ENCODE measurements at places on chromosomes 12 and 14.

DNA sequence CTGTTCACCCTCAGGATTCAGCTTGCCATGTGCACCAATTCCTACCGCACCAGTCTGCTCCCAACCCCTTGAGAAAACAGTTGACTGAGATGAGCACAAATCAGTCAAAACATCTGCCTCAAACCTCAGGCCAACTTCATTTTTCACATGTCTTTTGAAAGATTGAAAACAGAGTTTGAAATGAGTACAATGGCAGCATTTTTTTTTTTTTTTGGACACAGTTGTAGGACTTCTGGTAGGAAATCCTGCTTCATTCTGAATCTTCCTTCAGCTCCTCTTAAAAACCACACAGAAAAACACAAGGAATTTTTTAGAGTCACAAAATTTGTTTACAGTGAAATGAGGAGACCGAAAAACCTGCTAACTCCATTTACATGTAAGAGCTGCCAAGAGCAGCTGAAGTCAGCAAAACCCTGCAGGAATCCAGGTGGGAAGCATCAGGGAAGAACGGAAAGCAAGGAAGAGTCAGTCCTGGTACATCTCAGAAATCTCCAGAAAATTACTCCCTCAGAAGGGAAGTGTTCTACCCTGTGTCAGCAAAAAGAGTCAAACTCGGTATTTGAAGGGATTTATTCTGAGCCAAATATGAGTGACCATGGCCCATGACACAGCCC lies 100.3 kb upstream of the TMTC1 start:
- no peak for DNase-seq

GRCh38 chr14:74080820-74081460 lies 3.3 kb downstream of the ALDH6A1 start:
- no peak for DNase-seq

DNA sequence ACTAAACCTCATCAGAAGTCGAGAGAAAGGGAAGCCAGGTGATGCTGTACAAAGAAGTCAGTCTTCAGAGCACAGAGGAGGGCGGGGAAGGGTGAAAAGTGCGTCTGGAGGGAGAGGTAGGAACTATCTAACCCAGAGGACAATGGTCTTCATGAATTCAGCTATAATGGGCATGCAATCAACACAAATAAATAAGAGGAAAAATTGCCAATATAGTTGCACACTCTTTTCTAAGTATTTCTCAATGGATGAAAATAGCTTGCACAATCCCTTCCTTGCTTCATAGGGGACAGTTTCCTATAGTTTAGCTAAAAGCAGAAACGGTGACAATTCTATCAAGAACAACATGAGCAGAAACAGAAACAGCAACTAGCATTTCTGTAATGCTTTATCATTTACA lies 931.2 kb downstream of the AACS start:
- no peak for DNase-seq

- no peak for DNase-seq
Measured at GRCh38 chr14:49900973-49901372, 8.1 kb downstream of the ARF6 start.

- no peak for DNase-seq
Measured at GRCh38 chr14:27390155-27390554, 792.3 kb upstream of the NOVA1 start.

GRCh38 chr12:44976246-44976645 lies 74.7 kb downstream of the DBX2 start:
- no peak for DNase-seq

DNA sequence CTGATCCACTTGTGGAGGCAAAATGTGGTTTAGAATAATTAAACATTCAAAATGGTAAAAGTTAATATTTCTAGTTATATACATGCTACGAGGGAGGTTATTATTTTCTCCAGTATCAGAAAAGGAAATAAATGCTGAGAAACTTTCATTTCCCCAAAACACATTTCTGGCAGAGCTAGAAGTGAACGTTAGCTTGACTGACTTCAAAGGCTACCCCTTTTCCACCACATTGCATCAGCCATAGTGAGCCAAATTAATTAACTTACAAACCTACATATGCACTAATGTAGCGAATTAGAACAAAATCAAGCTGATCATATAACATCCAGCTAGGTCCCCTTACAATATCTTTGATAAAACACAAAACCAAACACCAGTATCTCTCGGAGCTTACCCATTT lies 49.3 kb upstream of the RERGL start:
- no peak for DNase-seq

DNA sequence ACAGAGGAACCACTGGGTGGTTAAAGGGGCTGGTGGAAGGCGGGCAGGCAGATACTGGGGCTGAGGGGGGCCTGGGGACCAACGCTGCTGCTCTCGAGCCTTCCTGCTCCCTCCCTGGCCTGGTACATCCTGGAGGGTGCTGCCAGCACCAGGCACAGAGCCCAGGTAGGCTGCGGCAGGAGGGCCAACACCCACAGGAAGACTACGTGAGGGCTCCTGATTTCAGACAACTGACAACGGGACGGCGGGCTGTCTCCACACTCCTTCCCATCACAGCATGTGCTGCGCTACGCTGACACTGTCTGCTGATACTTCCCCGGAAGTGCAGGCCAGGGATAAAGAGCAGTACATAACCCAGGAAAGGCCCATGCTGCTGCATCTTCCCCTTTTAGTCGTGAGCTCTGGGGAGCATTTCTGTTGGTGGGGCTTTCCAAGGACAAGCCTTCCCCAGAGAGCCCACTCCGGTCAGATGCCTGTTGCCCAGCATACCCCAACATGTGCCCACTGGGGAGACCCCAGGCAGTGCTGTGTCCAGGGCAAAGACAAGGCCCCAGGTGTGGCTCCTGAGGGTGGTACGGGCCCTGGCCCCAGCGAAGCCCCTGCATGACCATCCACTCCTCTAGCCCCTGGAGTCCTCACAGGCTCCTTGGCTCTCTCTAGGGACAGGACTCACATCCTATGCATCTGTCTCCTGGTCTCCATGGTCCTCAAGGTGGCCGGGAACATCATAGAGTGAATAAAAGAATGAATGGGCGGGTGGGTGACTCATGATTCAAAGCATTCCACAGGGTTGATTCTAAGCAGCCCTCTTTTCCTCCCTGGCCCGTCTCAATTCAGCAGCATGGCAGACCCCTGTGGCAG lies 38.0 kb downstream of the CHGA start:
- no peak for DNase-seq

DNA sequence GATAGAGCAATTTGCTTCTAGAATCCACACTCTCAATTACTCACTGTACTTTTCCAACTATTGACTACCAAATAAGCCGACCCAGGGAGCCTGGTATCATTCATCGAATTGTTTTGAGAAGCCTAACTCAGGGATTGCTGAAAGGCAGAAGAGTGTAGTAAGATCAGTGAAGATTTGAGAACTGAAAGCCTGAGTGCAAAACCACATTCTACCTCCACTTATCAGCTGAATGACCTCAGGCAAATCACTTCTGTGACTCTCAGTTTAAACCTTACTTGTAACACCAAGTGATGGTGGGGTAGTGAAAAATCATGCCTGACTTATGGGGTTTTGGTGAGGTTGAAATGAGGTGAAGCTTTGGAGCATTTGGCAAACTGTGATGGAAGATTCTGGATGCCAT lies 126.1 kb upstream of the MAX start:
- DNase-seq: no peak

DNA sequence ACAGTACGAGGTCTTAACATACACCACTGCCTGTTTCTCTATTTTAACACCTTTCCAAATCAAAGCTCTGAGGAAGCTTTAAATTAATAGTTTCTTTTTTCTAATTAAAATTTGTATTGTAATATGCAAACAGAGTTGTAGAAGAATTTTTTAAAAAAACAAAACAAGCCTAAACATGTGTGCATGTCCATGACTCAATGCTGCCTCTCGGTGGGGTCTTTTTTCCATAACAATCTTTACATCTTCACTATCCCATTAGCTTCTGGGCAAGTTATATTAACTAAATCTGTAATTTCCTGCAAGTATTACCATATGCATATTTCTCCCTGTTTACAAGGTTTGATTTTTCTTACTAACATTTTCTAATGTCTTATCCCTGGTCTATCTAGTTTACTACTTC lies 143.9 kb upstream of the NAV3 start:
- DNase-seq: no peak

- no peak for DNase-seq
Measured at GRCh38 chr12:30000401-30000800, 216.7 kb upstream of the TMTC1 start.

- DNase-seq: peak; percentile 73
Measured at GRCh38 chr14:88992011-88992410, 167.6 kb downstream of the TTC8 start.

DNA sequence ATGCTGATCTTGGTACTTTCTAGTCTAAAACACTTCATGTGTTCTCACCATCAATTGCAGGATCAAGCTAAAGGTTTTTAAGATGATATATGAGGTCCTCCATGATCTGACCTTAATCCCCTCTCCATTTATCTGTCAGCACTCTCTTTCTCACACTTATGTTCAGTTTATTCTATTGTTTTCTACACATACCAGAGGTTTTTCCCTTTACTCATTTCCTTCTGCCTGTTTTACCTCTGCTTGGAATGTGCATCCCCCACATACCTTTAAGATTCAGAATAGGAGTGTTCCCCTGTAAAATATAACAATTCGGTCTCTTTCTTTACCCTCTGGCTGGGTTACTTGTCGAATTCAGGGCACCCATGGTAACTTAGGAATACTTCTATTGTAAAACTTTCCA lies 219.1 kb upstream of the PKP2 start:
- no peak for DNase-seq

DNA sequence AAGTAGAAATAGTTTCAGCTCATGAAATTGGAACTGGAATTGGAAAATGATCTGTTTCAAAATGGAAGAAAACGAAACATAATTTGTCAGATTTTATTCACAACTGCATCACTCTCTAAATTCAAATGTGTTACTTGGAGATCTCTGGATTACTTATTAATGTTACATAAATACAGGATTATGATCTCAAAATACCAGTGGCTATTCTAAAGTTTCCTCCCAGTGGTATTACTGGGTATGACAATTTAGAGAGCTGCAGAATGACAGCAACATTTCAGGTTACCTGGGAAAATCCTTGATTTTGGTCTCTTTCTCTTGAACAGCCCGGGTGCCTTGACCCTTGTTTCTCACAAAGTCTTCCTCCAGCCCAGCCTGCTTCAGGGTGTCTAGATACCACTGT lies 14.2 kb downstream of the FAM161B start:
- no peak for DNase-seq

All from cerebellar cortex (tissue), 1 donor.